ENCODE measurements at places on chromosomes 5 and 9. TPM values are rescaled to one million over a fixed set of nuclear protein-coding genes. Genes with fewer than 3 reads are reported as not detected.

The DPYSL3 gene
- 26.5 TPM for total RNA-seq

The CATSPER3 gene
- not detected for total RNA-seq

The FCN2 gene
- total RNA-seq = not detected

The TAS2R1 gene
- total RNA-seq = not detected

The RNF183 gene
- not detected for total RNA-seq
